ENCODE measurements at places on chromosomes 13 and 19. TPM values are rescaled to one million over a fixed set of nuclear protein-coding genes. Genes with fewer than 3 reads are reported as not detected.

GRCh38 chr13:50365408-50366391 is 350.5 kb downstream of the KCNRG start:
- no peak for DNase-seq

- no peak for DNase-seq
Measured at GRCh38 chr19:7988307-7988706, 17.1 kb downstream of the ELAVL1 start.

- no peak for DNase-seq
Measured at GRCh38 chr13:110099922-110100321, 207.0 kb downstream of the COL4A1 start.

GRCh38 chr19:50008532-50008931 is 16.6 kb downstream of the VRK3 start:
- no peak for DNase-seq

GRCh38 chr13:80663788-80664187 is 322.9 kb upstream of the SPRY2 start:
- no peak for DNase-seq

DNA sequence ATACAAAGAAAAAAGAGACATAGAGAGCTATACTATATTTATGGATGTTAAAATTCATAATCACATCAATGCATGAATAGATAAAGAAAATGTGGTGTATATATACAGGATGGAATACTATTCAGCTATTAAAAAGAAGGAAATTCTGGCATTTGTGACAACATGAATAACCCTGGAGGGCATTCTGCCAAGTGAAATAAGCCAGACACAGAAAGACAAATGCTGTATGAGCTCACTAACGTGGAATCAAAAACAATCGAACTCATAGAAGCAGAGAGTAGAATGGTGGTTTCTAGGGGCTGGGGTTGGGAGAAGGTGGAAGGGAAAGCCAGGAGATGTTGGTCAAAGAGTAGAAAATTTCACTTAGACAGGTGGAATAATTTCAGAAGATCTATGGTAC is 24.0 kb downstream of the UTP14C start:
- no peak for DNase-seq

GRCh38 chr19:48283908-48284307 is 14.0 kb downstream of the ZNF114 start:
- no peak for DNase-seq

GRCh38 chr19:6412061-6412446 is 12.6 kb downstream of the KHSRP start:
- DNase-seq: no peak

- no peak for DNase-seq
Measured at GRCh38 chr19:12843999-12844732, 5.9 kb downstream of the MAST1 start.

DNA sequence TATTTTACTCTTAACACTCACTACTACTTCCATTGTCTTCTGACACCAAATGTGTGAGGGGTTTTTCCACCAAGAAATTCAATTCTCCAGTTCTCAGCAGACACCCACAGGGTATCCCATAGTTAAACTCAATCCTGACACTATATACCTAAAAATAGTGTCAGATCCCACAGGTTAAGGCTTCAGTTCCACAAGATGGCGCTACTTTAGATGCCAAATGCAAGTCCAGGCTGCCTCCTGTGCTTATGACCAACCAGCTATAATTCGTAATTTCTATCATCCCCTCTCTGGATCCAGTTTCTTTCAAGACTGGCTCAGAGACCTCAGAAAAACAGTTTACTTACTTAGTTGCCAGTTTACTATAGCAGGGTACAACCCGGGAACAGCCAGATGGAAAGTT is 1146.2 kb upstream of the SPRY2 start:
- DNase-seq: no peak

- DNase-seq: no peak
Measured at GRCh38 chr13:33087091-33087490, 70.9 kb downstream of the KL start.

GRCh38 chr13:107192289-107192688 is 624.4 kb upstream of the ARGLU1 start:
- DNase-seq: no peak

- DNase-seq: no peak
Measured at GRCh38 chr13:40345149-40345514, 321.3 kb downstream of the FOXO1 start.

GRCh38 chr13:48783181-48783630 is 129.5 kb downstream of the CYSLTR2 start:
- DNase-seq: peak; percentile 12

DNA sequence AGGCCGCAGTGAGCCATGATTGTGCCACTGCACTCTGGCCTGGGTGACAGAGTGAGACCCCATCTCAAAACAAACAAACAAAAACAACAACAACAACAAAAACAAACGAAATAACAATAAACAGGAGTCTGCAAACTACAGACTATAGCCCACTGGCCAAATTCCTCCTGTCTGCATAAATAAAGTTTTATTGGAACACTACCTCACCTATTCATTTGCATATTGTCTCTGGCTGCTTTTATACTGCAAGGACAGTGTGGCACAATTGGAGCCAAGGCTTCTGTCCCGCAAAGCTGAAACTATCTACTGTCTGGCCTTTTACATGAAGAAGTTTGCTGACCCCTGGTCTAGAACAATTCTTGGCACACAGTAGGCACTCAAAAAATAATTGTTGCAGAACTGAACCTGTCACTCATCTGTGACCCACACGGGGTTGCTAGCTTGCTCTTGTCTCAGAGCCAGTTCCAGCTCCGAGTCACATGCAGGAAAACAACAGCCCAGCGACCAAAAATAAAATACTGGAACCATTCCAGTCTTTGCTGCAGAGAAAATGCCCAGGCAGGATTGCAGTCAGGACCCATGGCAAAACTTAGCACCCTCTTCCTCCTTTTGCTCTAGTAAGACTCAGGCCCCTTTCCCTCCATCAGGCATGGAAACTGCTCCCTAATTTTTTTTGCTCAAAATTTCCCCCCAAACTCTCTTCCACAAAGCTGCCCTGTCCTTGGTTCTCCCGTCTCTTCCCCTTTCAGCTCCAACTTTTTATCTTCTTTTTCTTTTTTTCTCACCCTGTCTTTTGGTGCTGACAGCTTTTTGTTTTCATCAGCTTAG is 4.8 kb upstream of the MYH14 start:
- DNase-seq: no peak

DNA sequence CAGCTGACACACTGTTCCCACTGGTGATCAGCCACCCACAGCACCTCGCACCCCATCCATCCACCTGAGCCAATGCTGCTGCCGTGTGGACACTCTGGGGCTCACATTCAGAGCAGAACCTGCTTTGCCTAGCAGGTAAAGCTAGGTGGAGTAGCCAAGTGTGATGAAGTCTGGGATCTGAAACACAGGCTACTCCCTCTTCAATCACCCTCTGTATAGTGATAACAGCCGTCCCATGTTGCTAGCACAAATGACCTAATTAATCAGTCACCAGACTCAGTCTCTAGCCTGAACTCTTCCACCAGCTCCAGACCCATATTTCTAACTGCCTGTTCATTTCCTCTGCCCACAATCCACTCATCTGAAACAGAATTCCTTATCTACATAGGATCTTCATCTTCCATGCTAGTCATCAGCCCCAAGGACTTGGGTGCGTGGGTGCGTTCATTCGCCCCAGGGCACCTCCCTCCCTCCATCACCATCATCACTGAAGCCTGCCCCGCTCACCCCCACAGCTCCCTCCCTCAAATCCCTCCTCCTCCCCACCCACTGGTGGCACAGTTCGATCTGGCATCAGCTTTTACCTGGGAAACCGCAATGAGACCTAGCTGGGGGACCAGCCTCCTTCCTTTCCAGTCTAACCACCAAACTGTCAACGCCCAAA is 19.8 kb downstream of the STK24 start:
- no peak for DNase-seq

DNA sequence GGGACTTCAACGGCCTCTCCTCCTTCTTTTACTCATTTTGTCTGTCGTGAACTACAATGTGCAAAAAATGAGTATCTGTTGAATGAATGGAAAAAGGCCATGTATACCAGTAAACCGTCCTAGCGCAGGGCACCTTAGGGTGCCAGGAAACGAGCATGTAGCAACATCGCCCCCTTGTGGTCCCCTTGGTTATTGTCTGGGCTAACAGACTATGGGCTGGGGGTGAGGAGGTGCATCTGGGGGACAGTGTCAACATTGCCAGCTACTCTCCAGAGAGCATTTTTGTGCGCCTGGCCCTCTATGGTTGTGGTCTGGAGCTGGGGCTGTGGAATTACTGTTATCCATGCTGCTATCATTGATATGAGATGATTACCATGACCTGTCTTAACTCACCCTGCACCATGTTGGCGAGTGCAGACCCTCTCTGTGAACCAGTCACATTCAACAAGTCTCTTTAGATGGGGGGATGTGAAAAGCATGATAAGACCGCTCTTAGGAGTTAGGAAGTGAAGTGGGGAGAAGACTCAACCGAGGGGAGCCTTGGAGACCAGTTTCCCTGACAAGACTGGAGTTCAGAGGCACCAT is 22.8 kb upstream of the SIGLEC11 start:
- DNase-seq: no peak

GRCh38 chr19:57171551-57172081 is 4.3 kb upstream of the DUXA start:
- no peak for DNase-seq

GRCh38 chr13:88345171-88345847 is 674.1 kb downstream of the SLITRK5 start:
- DNase-seq: no peak

GRCh38 chr19:53958823-53959757 is 3.6 kb upstream of the CACNG8 start:
- no peak for DNase-seq

GRCh38 chr19:18259893-18260292 is 14.4 kb downstream of the IQCN start:
- no peak for DNase-seq

DNA sequence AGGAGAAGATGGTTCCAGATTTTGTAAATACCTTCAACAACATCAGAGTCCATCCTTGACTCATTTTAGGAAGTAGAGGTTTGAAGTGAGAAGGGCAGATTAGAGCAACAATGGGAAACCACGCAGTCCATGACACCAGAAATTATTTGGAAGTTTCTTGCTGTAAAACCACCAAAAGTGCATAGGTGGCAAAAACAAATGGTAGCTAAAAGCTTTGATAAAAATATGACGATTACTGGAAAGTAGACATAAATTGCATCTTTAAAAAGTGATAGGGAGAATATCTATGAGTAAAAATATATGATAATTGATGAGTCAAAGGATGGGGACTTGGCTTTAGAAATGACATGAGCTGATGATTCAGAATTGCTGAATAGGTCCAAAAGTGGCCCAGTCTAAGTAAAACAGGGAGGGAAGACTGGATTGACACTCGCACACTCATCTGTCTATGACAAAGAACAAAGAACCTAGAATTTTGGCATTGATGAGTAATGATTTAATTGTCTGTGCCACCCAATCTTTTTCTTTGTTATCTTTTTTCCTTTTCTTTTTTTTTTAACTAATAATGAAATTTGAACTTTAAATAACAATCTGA is 472.2 kb downstream of the MYO16 start:
- no peak for DNase-seq

- DNase-seq: no peak
Measured at GRCh38 chr13:22082437-22083100, 411.7 kb downstream of the FGF9 start.

- DNase-seq: no peak
Measured at GRCh38 chr13:80314711-80315653, 25.9 kb downstream of the SPRY2 start.

DNA sequence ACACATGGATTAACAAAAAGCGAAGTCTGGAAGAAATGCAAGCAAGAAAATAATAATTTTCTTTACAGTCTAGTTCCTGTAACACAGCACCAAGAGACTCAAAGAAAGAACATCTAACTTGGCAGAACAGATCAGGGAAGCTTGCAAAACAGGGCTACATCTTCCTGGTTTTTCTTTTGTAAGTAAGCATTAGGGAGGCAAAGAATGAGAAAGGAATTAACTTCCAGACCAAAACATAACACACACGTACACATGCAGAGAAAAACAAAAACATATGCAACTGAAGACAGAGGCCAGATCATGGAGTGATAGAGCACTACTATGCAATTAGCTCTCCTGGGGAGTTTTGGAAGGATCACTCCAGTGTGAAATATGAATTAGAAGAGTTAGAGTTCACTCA is 120.5 kb downstream of the DIAPH3 start:
- DNase-seq: no peak

DNA sequence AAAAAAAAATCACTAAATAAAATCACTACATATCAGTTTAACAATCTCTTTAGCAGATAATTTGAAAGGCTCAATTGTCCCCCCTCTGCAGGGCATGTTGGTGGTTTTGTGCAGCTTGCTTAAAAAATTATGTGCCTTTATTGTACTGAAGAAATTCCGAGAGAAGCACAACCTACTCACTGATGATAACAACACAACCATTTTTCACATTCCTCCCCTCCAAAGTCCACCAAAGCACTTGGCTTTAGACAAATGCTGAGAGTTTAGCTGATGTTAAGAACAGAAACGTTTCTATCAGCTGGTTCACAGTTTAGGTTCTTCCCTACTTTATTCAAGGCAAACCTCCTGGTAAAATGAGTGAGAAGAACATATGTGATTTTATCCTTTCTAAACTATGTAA is 923 bp downstream of the DOCK9 start:
- no peak for DNase-seq

GRCh38 chr19:1040476-1041271 is 767 bp downstream of the ABCA7 start:
- DNase-seq: peak; percentile 55

DNA sequence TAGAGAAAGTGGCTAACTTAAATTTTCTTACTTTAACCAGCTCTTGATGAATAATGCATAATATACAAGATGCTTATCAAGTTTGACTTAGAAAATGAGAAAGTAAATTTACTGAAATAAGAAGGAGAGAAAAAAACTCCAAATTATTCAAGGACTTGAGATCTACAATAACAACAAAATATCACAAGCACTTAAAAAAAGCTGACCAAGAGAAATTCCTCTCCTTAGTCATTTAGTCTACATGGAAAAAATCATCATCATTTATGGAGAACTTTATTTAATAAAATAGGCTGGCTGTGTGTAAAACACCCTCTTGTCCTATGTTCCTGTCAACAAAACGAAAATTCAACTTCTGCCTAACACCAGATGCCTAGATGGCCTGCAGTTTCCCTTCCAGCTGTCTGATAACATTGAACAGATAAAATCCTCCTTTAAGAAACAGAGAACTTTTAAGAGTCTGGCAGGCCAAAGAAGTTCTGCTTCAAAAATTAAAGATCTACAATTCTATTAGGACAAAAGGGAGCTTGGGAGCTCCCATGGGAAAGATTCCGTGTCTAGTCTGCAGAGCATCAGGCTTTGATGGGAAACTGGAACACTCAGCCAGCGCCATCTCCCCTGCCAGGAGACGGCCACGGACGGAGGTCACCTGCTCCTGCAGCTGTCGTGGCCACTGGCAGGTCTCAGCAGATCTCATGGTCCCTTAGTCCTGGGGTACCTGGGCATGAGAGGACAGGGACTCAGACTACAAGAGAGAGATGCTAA is 37.9 kb upstream of the ATP11A start:
- no peak for DNase-seq

LRRC63 gene
- not detected for total RNA-seq

LHFPL6 gene
- total RNA-seq: 3.7 TPM

SOHLH2 gene
- total RNA-seq: not detected

FOSB gene
- total RNA-seq: 1.7 TPM

MBD3L2 gene
- not detected for total RNA-seq

KLC3 gene
- total RNA-seq: 22.3 TPM

ADM5 gene
- 2.8 TPM for total RNA-seq

SIGLEC12 gene
- 0.91 TPM for total RNA-seq

CGB3 gene
- total RNA-seq: not detected

ANGPTL8 gene
- total RNA-seq: not detected

TNFRSF19 gene
- total RNA-seq: 6.1 TPM

IQCN gene
- total RNA-seq: 0.23 TPM

IRGQ gene
- 9.6 TPM for total RNA-seq

IGSF23 gene
- not detected for total RNA-seq

OR7D2 gene
- not detected for total RNA-seq

ZFP30 gene
- 3.4 TPM for total RNA-seq

Data from esophagus squamous epithelium (tissue), 5 donors.